ENCODE measurements at places on chromosomes 5 and 9.

DNA sequence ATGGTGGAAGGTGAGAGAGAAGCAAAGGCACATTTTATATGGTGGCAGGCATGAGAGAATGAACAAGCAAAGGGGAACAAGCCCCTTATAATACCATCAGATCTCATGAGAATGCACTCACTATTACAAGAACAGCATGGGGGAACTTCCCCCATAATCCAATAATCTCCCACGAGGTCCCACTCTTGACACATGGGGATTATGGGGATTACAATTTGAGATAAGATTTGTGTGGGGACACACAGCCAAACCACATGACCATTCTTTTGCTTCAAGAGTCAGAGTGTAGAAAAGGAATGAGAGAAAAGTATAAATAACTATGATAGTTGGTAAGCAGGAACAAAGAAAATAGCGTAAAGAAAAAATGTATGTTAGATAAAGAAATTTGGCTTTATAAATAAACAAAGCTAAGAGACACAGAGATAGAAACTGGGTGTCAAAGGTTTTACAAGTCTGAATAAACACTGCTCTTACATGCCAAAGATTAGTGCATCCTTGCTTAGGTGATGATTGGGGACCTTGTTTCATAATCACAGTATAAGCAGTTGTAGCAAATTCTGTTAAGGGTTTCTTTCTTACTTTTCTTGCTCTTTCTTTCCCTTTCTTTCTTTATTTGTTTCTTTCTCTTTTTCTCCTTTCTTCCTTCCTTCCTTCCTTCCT is 91.9 kb upstream of the PAPPA start:
- DNase-seq = no peak

DNA sequence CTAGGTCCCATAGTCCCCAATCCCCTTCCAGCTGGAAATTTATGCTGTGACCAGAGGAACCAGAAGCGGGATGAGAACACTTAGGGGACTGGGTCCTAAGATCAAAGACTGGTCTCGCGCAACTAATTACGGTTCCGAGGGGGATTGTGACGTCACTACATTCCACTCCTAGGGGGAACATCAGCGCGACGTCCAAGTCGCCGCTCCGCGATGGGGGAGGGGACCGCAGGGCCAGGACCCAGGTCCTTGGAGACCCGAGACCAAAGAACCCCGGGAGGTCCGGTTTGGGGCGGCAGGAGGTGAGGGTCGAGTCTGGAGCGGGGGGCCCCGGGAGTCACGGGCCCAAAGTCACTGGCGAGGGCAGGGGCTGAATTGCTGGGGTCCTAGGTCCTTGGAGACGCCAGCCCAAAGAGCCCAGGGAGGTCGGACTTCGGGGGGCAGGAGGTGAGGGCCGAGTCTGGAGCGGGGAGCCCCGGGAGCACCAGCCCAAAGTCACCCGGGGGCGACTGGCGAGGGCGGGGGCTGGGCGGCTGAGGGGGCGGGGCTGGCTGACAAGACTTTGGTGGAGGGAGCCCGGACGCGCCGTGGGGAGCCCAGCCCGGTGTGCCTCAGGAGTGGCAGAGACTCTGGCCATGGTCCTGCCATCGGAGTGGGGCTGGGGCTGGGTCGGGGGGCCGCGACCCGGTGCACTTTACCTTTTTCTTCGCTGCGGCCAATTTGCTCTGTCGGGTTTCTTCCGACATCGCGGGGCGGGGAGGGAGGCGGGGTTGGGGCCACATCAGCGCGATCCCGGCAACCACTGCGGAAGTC is at the start of gene GOLGA2:
TSS of gene GOLGA2 (minus strand) at position 810 of the 810 bp plus-strand sequence. CDS start at position 779, 31 bp downstream.
- peak; percentile 80 for DNase-seq

GRCh38 chr5:93924628-93925027 is 183.2 kb upstream of the POU5F2 start:
- no peak for DNase-seq

- DNase-seq = no peak
These were observed 15.1 kb downstream of the PHF19 start for GRCh38 chr9:120861935-120862334.

- DNase-seq = no peak
These were observed 476.6 kb upstream of the EDIL3 start for GRCh38 chr5:84861306-84861705.

DNA sequence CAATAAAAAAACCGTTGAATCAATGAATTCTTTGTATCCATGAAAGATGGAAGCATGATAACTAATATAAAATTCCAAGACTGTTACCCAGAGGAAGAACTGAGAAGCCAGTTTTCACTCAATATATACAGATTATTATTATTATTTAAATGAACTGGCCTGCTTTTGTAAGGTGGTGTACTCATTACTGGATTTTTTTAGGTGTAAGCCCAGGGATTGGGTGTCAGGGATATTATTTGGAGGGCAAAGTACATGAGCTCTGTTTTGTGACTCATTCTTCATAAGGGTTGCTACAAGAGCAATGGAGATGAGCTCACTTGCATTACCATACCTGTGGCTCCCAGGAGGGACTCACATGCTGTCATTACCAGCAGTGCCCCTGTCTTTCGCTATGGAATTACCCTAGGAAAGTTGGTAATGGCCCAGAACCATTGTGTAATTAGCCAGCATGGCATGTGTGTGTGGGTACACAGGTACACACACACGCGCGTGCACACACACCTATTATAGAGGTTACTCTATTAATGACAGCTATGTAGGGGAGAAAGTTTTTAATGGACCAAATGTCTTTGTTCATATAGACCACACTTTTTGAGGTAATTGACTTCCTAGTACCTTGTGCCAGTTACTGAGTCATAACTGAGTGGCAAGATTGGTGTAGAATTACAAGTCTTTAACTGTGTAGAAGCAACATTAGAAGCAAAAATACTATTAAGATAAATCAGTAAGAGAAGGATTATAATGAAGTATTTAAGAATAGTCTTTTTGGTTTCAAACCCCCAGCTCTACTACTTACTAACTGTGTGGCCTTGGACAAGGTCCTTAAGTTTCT is 143.4 kb downstream of the GDNF start:
- no peak for DNase-seq

All from GM12892 (cell line).